ENCODE measurements at places on chromosomes 5 and 9. TPM values are rescaled to one million over a fixed set of nuclear protein-coding genes. Genes with fewer than 3 reads are reported as not detected.

GPR150 gene
- polyA plus RNA-seq: 0.14 TPM

FAT2 gene
- polyA plus RNA-seq: 26.4 TPM

SLC36A1 gene
- 2.6 TPM for polyA plus RNA-seq

HTR1A gene
- not detected for polyA plus RNA-seq

C9orf153 gene
- 0.09 TPM for polyA plus RNA-seq

DEPDC1B gene
- 17.6 TPM for polyA plus RNA-seq

MARCOL gene
- not detected for polyA plus RNA-seq

OR1Q1 gene
- not detected for polyA plus RNA-seq

MARVELD2 gene
- 4.9 TPM for polyA plus RNA-seq

TMC1 gene
- not detected for polyA plus RNA-seq

PCDHGA7 gene
- polyA plus RNA-seq: not detected

DNA sequence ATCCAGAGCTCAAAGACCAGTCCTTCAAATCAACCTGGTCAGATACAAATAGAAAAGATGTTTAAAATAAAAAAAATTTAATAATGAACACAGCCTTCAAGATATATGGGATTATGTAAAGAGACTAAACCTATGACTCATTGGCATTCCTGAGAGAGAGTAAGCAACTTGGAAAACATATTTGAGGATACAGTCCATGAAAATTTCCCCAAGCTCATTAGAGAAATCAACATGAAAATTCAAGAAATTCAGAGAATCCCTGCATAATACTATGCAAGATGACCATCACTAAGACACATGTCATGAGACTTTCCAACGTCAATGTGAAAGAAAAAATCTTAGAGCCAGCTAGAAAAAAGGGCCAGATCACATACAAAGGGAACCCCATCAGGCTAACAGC, 512.9 kb upstream of the PTGER4 start:
- peak; percentile 15 for DNase-seq

DNA sequence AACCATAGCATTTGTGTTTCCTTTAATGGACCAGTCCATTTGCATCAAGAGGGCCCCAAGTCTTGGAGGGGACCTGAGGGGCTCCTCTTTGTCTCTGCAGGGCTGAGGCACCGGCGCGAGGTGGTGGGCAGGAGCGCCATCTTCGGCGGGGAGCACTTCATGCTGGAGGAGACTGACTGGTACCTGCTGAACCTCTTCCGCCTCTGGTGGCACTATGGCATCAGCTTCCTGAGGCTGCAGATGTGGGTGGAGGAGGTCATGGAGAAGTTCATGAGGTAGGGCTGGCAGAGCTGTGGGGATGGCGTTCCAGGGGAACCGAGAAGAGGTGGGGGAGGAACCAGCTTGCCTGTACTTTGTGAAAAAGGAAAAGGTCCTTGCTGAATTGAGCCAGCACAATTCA, 6.1 kb downstream of the PCYOX1L start:
- no peak for DNase-seq

DNA sequence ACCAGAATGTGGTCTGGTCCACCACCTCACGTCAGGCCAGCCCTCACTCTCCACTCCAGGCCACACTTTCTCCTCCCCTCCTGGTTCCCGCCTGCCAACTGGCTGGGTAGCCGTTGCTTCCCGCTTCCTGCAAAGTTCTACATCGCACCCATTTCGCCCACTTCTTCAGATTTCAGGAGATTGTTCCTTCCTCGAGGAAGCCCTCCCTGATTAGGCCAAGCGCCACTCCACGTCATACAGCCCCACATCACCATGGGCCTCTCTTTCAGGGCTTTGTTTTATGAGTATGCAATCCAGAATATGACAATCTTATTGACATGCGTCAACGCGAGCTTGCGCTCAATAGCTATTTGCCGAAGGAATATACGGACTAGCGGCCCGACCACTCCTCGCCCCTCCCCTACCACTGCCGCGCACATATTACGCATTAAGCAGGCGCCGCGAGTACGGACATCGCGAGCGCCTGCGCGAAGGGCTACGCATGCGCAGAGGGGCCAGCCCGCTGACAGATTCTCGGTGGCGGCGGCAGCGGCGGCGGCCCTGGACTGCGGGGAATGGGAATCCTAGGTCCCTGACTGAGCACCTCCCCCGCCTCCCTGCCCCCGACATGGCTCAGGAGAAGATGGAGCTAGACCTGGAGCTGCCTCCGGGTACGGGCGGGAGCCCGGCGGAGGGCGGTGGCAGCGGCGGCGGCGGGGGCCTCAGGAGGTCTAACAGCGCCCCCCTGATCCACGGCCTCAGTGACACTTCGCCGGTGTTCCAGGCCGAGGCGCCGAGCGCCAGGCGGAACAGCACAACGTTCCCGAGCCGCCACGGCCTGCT, 74.7 kb downstream of the PIP5K1B start:
- peak; percentile 87 for DNase-seq

DNA sequence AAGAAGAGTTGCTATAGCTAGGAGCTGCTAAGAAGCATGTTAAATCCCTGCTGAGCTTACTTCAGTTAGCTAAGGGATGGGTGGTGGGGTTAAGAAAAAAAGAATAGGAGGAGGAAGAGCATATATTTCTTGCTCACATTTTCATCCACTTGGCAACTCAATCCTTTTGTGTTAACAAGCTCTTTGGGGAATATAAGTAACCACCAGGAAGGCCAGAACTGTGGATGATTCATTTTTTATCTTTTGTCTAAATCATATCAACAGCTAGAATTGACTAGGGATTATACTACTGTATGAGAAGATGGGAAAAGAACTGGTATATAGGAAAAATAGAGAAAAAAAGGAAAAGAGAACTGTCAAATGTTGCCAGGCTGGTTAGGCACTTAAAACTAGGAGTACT, 555.3 kb upstream of the ARRDC3 start:
- peak; percentile 4 for DNase-seq

GRCh38 chr9:71357346-71357745, 235.9 kb upstream of the TRPM3 start:
- DNase-seq: no peak

DNA sequence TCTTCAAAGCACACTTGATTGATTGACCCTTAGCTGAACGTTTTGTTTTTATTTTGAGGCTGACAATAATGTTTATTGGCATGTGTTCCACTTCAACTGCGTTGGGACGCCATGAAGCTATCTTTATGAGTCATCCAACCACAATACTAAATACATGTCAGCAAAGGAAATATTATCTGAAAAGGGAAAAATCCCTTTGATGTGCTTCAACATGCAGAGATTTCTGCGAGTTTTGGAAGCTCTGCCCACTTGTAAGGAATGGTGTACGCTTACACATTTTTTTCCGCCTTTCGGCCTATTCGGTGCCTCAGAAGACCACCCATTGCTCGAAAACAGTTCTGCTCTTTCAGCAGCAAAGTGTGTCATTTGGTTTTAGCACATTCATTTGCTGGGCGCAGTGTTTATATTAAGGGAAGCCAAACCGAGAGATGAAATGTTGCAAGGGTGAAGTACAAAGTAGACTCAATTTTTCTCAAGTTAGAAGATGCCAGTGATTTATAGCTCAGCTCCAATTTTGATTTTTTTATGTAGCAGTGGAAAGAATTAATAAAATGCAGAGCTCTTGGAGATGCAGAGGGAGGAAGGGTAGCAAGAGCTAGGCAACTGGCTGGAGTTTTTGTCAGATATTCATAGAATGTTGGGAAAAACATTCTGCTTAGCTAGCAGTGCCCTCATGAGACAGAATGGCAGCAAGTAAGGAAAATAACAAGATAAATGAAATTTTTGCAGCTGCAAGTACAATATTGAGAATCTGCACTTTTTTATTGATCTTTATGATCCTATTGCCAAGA, 68.9 kb downstream of the PRDM6 start:
- peak; percentile 49 for DNase-seq

- DNase-seq: no peak
Measured at GRCh38 chr9:133102190-133103021, 18.6 kb downstream of the RALGDS start.

- no peak for DNase-seq
Measured at GRCh38 chr9:87795178-87795577, 69.3 kb downstream of the CTSL start.

- no peak for DNase-seq
Measured at GRCh38 chr5:33999978-34000377, 7.9 kb downstream of the AMACR start.

- DNase-seq: no peak
Measured at GRCh38 chr5:482506-482905, 39.5 kb downstream of the EXOC3 start.

GRCh38 chr5:173451031-173451430, 122.8 kb upstream of the STC2 start:
- DNase-seq: no peak

DNA sequence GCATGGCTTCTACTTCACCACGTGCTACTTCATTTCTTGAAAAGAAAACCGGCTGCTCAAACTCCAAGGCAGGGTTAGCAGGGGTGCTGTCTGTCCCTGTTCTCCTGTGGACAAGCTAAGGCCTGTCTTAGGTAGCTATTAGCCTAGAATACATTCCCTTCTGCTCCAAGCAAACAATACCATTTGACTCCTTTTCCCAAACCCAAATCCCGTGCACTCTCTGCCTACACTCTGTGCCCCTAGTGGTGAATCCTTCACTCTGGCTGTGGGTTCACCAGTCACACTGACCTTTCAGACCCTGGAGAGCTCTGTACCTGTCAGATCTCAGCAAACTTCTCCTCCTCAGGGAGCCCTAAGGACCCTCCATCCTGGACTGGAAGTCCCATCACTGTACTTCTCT, 211.6 kb downstream of the SLIT3 start:
- peak; percentile 68 for DNase-seq

- DNase-seq: no peak
Measured at GRCh38 chr9:89882930-89883361, 278.1 kb downstream of the GADD45G start.

DNA sequence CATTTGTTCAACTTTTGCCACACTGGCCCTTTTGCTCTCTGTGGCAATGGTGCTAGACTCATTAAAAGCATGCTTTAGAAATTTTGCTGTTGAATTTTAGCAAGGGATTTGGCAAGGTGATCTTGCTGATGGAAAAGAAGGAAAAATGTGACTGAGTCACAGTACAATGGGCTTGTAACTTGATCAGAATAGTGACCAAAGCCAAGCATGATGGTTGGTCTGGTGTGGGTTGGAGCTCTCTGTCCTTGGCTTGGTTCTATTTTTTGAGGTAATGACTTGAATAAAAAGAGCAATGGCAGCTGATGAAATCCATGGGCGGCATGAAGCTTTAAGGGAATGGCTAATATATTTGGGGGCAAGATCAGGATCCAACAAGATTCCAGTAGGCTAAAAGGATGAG, 114.4 kb upstream of the ZNF366 start:
- DNase-seq: no peak

DNA sequence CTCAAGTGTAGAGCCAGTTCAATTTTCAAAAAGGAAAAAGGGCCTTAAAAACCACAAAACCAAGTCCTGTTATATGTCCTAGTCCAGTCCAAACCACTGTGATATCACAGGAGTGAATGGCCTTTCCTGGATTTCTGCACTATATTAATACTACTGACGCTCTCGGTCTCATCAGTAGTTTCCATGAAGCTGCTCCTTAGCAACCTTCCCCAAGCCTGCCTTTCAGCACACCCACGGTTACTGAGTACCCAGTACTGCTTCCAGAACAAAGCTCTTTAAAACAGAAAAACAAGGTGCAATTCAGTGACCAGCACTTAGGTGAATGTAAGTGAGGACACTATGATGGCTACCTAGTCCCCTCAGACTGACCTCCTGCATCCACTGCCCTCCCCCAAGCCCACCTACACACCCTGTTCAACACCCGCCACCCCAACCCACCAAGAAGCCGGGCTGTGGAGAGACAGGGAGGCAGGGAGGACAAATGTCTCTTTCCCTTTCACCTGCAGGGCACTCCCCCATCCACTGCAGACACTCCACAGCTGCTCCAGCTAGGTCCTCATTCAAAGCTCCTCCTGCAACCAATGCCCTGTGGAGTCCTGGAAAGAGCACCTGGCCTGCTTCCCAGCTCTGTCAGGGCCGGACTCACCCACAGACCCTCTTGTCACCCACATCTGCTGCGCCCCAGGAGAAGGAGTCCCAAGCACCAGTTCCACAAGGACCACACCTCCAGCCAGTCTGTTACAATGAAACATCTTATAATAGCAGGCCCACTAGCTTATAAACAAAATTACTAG, 25.9 kb downstream of the PSMB7 start:
- no peak for DNase-seq

GRCh38 chr9:37943345-37944265, 39.7 kb upstream of the SLC25A51 start:
- peak; percentile 84 for DNase-seq

GRCh38 chr5:157294407-157295091, 28.6 kb downstream of the CYFIP2 start:
- no peak for DNase-seq
